ENCODE measurements at places on chromosomes 12 and 14. TPM values are rescaled to one million over a fixed set of nuclear protein-coding genes. Genes with fewer than 3 reads are reported as not detected.

SMCO3 gene
- polyA plus RNA-seq = 0.05 TPM

DNA sequence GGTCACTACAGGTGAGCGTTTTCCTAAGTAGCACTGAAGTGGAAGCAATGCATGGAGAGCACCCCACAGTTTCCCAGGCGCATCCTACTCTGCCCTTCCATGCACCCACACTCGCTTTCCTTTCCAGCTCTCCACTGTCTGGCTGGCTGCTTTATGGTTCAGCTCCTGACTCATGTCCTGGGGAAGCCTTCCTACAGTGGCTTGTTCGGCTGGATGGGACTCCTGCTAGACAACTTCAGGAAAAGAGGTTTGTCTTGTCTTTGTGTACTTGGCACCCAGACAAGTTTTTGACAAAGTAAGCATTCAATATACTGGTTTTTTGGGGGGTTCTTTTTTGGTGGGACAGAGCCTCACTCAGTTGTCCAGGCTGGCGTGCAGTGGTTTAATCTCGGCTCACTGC, 21.6 kb downstream of the PPM1H start:
- no peak for DNase-seq

TSHR gene
- polyA plus RNA-seq = 0.12 TPM

GOLGA5 gene
- polyA plus RNA-seq = 23.4 TPM

DNA sequence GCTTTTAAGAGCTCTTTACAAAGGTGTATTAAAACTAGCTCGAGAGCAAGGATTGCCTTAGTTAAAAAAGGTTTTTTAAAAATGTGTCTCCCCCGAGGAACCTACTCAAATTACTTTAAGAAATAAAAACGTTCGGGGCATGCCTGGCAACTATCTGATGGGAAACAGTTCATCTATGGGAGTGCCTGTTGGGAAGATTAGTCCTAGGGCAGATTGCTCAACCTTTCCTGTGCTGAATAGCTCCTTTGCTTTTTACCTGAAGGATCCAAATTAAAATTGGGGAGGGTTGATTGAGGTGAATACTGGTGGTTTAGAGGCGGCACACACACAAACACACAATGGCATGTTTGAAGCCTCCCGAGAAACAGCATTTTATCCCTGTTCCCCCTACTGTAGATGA, 541.4 kb upstream of the ATP2B1 start:
- DNase-seq = no peak

DACT1 gene
- polyA plus RNA-seq = 0.34 TPM

DNA sequence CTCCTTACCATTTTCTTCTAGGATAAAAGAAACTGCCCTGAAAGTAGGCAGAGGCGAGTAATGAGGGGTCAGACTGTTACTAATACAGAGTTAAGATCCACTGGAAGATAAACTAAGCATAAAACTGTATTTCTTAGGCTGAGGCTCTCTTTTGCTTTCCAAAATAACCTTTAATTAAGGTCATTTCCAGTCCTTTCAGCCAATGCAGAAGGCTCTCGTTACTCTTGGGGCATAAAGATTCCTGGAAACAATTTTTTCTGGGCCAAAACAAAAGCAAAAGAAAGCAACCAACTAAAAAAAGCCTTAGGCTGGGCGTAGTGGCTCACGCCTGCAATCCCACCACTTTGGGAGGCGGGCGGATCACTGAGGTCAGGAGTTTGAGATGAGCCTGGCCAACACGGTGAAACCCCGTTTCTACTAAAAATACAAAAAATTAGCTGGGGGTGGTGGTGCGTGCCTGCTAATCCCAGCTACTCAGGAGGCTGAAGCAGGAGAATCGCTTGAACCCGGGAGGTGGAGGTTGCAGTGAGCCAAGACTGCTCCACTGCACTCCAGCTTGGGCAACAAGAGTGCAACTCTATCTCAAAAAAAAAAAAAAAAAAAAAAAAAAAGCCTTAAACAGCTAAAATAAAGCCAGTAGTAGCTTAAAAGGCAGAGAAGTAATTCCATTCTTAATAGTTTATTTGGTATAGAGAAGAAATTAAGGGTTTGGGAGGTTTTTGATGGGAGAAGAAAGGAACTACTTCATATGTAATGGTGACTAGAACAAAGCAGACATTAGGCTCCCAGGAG, 68.9 kb upstream of the STAC3 start:
- no peak for DNase-seq

CDKL1 gene
- polyA plus RNA-seq = 2.2 TPM

VASH1 gene
- 4.0 TPM for polyA plus RNA-seq

BDKRB2 gene
- 0.21 TPM for polyA plus RNA-seq

- no peak for DNase-seq
Observed at GRCh38 chr14:99081880-99082279, 190.1 kb downstream of the BCL11B start.

- no peak for DNase-seq
Observed at GRCh38 chr12:85603556-85603955, 232.7 kb downstream of the RASSF9 start.

GRCh38 chr12:62799126-62799736, 135.7 kb downstream of the PPM1H start:
- DNase-seq = no peak

CISTR gene
- polyA plus RNA-seq = not detected

BORCS5 gene
- 8.5 TPM for polyA plus RNA-seq

DNA sequence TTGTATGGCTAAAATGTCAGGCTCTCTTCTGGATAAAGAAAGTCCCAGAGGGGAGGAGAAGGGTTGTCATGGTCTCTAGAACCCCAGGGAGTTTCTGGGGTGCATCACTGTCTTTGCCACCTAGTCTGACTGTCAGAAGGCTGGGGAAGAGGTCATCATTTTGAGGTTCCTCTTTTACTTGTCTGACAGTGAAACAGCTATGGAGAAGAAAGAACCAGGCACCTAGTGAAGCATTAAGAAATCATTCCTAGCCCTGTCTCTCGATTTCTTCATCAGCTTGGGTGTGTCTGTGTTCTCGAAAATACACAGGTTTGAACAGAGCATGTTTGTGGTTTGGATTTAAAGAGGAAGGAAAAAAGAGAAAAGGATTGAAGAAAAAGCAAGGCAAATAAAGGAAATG, 158.7 kb upstream of the LRIG3 start:
- DNase-seq = no peak

DBX2 gene
- polyA plus RNA-seq = 0.09 TPM

- no peak for DNase-seq
Observed at GRCh38 chr12:49764126-49764525, 22.8 kb downstream of the TMBIM6 start.

NKX2-1 gene
- not detected for polyA plus RNA-seq

- DNase-seq = no peak
Observed at GRCh38 chr12:59219148-59219547, 298.8 kb upstream of the LRIG3 start.

RD3L gene
- polyA plus RNA-seq = not detected

DNA sequence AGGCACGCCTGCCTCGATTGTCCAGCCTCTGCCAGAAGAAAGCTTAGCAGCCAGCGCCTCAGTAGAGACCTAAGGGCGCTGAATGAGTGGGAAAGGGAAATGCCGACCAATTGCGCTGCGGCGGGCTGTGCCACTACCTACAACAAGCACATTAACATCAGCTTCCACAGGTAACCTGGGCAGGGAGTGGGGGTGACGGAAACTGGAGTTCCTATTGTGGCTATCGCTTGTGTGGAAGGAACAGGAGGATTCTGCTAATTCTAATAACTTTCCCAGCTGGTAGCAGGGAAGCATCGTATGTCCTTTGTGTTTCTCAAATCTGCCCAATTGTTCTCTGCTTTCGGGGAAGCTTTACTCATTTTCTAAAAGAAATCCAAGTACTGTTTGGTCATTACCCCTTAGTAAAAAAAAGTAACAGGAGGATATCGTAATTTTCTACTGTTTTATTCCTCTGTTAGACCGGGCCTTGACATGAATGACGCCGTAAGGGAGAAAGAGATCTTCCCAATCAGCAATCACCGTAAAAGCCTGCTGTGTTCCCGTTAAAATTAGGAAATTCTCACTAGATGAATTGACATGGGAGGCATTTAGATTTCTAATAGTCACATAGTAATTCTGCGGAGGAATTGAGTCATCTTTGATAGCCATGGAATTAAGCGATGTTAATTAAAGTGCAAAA, 449 bp downstream of the THAP2 start:
- DNase-seq = no peak

DNA sequence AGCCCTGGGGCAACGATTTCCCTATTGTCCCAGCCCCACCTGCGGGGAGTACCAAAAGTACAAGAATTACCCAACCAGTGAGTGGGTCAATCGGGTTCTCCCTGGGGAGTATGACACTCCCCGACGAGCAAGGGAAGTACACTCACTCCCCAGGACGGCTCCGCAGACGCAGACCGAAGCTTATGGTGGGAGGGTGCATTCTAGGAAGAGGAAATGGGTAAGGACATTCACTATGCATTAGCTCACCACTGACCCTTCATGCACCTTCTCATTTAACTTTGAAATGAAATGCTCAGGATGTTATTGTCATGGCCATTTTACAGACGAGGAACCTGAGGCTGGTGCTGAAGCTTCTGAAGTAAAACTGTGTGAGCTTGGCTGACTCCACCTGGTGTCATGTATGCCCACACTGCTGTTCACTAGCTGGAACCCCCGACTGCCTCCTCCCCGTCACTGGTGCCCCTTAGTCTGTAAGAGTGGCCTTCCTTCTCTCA, 45.8 kb upstream of the TMED10 start:
- no peak for DNase-seq

DNA sequence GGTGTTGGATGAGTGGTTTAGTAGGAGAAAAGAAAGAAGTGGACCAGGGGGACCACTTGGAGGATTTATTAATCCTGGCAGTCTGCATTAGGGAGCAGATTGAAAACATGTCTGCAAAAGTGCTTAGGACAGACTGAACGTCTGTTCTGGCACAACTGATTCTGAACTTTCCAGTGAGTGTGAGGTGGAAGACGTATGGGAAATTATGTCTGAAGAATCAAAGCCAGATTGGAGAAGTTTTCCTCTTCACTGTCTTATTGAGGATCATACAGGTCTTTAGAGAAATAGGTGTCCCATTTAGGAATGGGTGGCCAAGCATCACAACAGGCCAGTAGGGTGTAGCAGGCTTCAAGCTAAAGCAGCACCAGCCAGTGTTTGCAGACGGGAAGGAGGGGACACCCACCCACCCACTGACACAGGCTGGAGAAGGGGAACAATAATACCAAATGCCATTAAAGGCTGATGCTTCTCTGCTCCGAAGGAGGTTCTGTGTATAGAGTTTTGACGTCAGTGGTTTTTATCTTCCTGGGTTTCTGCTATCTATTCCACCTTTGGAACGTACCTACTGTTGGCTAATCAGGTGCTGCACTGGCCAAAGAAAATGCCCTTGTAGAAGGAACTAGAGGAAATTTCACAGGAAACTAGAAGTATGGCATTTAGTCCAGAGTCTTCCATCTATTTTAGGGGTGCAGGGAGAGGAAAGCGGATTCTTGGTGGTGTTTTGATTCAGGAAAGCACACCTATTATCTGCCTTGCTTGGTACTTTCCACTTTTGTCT, 1.8 kb downstream of the SRRM4 start:
- no peak for DNase-seq

GRCh38 chr12:126061777-126062176, 996.5 kb downstream of the AACS start:
- no peak for DNase-seq

YLPM1 gene
- 9.6 TPM for polyA plus RNA-seq

KRT72 gene
- not detected for polyA plus RNA-seq

GRCh38 chr12:73221836-73222235, 949.7 kb downstream of the TRHDE start:
- no peak for DNase-seq

LRP1-AS gene
- polyA plus RNA-seq = not detected

- DNase-seq = no peak
Observed at GRCh38 chr12:4037747-4038312, 164.6 kb upstream of the PARP11 start.

DNA sequence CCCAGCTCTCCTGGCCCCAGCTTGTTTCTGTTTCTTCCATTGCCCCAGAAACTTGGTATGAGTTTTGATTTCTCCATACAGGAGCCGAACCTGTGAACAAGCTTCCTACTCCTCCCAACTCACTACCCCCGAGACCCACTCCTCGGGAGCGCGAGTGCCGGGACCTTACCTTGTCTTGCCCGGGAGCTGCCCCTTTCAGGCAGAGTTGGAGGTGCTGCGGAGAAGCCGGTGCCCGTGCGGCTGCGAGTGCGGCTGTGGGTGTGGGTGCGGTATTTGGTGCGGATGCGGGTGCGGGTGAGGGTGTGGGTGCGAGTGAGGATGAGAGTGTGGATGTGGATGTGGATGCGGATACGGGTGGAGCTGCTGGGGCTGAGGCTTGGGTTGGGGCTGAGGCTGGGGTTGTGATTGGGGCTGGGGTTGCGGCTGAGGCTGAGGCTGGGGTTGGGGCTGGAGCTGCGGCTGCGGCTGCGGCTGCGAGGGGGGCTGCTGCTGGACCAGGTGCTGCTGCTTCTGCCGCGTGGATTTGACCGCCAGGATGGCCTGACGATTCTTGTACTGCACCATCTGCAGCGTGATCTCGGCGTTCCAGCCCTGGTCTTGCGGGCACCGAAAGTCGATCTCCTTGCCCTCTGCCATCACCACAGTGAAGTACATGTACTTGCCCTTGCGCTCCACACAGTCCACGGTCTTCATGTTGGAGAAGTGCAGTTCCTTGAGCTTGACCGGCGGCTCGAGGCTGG, 1.1 kb downstream of the PHLDA1 start:
- peak; percentile 44 for DNase-seq

DNA sequence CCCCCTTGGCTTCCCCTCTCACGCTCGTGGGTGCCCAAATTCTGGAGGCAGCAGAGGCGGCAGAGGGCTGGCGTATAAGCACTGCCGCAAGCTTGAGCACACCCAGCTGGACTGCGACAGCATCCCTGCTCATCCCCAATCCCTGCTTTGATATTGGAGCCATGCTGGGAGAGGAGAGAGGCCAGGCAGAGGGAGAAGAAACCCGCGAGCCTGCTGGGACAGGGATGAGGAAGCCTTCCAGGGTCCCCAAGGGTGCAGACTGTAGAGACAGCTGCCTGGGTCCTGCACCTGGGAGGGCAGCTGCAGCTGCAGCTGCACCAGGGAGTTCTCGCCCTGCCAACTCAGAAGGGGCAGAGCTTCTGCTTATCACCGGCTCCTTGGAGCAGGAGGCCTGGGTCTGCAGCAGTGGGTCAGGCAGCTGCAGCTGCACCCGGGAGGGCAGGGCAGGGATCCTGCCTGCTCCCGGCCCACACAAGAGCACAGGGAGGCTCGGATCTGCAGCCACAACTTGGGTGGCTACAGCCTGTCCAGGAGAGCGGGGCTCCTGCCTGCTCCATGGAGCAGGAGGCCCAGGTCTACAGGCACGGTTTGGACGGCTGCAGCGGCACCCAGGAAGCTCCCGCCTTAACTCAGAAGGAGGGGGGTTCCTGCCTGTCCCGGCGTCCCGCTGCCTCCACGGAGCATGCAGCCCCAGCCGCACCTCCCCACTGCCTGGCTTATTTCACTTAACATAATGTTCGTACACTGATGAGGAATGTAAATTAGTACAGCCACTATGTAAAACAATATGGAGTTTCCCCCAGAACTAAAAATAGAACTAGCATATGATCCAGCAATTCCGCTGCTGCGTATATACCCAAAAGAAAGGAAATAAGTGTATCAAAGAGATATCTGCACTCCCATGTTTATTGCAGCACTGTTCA, 60.4 kb upstream of the SGPP1 start:
- DNase-seq = no peak

DNA sequence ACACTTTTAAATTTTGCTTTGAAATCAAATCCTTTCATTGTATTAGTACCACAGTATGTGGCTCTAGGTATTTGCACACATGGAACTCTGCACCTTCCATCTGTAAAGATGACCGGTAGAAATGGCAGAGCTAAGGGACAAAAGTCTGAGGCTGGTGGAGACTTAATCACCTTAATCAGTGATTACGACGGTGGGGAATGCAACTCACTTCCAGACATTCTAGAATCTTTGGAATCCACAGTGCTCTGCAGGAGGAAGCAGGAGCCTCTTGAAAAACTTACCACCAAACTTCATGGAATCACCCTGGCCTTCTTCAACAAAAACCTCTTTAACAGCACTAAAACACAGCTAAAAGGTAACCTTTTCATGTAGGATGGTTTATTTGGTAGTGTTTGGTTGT, 3.9 kb upstream of the DACT1 start:
- DNase-seq = no peak

All from psoas muscle (tissue), 8 donors.